MG63 (cell line): ENCODE measurements at places on chromosomes 6 and 20.

- DNase-seq: no peak
Measured at GRCh38 chr6:103036846-103037245, 1643.3 kb downstream of the GRIK2 start.

DNA sequence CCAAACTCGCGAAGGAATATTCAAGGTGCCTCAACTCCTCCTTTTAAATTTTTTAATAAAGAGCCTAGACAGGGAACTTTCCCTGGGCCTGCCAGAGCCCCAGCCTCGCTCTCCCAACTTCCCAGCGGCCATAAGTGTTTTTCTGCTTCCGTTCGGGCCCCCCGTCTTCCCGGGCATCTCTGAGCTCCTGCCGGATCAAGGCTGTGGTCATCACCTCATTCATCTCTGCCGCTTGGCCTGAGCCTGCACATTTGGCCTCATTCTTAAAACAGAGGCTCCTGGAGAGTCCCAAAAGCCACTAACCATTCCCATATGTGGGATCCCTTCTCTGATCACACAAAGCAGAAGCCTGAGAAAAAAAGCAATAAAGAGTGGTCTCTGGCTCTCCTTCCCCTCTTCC, 969.1 kb upstream of the DEFB115 start:
- no peak for DNase-seq

GRCh38 chr6:74100719-74101287, 404.8 kb downstream of the CD109 start:
- no peak for DNase-seq

DNA sequence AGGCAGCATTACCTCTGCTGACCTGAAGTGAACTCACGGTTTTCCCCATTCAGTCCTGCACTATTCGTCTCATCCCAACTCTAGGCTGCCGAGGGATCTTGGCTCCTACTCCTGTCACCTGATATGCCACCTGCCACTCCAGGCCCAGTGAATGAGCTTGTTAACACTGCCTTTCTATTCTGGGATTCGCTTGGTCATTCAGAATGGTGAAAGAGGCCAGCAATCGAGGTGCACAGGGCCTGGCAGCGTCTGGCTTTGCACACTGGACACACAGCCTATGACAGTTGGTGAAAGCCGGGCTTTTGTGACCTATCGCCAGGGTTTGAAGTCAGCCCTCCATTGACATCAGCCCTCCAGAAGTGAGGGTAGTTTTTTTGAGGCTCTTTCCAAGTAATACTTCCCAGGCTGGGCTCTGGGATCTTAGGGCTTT, 59.3 kb upstream of the MYL9 start:
- DNase-seq: no peak

DNA sequence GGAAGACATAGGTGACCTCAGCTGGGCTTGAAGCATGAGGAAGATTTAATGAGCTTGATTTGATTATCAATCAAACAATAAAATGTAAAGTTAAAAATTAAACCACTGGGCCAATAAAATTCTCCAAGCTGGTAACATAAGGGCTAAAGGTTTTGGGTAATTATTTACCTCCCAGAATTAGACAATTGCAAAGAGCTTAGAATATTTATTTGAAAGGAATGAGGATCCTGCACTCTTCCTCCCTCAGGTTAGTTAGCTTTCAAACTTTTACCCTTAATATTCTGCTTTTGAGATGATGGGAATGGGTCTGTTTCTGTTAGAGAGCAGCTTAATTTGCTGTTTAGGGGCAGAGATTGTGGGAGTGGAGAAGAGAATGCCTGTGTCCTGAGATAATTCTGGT, at the start of gene SLC17A4:
Gene SLC17A4, plus strand, starts transcription at position 208 of the 400 bp plus-strand sequence. CDS start 7,221 bp downstream, outside the sequence.
- no peak for DNase-seq

DNA sequence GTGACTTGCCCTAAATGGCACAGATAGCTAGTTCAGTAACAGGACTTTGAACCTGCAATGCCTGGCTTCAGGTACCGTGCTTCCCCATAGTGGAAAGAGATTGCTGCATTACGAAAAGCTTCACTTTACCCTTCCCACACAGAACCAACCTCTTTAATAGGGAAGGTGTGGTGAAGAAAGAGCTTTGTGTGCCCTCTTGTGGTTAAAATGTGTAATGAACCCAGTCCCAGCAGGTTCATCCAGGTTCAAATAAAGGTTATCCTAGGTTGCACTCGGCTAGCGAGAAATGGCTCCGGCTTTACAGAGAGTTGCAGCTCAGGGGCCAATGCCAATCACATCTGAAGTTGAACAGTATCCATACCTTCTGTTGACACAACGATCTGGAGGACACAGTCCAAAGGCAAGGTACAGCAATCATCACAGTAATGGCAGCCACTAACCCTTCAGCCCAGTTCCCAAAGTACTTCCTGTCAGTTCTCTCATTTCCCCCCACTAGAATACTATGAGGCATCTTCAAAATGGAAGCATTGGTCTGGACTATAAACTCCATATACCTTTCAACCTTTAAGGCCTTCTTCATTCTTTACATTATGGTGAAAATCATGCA, 3.0 kb downstream of the DEFB115 start:
- no peak for DNase-seq

- DNase-seq: no peak
Measured at GRCh38 chr6:136104556-136104955, 145.6 kb downstream of the MTFR2 start.

- no peak for DNase-seq
Measured at GRCh38 chr20:41268917-41269652, 48.4 kb downstream of the ZHX3 start.

GRCh38 chr6:110645685-110646418, 169.4 kb downstream of the CDK19 start:
- no peak for DNase-seq

DNA sequence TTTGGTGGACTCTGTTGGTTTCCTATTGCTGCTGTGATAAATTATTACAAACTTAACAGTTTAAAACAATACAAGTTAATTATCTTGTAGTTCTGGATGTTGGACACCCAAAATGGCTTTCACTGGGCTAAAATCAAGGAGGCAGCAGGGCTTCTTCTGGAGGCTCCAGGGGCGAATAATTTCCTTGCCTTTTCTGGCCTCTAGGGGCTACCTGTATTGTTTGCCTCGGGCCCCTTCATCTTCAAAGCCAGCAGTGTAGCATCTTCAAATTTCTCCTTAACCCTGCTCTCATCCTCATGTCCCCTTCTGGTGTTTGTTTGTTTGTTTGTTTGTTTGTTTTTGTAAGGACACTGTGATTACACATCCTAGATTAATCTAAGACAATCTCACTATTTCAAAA, 60.5 kb upstream of the ANKEF1 start:
- DNase-seq: no peak

- DNase-seq: peak; percentile 68
Measured at GRCh38 chr6:70668499-70668812, 773 bp downstream of the SMAP1 start.

DNA sequence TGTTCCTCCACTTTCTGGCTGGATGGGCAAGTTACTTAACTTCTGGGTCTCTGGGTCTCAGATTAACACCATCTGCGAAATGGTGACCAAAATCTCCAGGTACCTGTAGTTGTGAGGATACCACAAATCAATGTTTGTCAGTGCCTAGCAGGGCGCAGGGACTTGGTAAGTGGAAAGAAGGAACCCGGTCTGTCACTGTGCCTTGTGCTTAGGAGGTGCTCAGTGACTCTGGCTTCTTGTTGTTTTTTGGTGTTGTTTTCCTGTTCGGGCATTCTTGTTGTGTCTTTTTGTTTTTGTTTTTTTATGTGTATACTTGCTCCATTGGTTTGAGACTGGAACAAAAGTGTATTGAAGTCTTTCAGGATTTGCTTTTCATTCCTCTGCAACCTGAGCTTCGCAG, 17.8 kb downstream of the TM9SF4 start:
- no peak for DNase-seq

- DNase-seq: peak; percentile 33
Measured at GRCh38 chr20:33999025-33999649, 5.4 kb downstream of the RALY start.

DNA sequence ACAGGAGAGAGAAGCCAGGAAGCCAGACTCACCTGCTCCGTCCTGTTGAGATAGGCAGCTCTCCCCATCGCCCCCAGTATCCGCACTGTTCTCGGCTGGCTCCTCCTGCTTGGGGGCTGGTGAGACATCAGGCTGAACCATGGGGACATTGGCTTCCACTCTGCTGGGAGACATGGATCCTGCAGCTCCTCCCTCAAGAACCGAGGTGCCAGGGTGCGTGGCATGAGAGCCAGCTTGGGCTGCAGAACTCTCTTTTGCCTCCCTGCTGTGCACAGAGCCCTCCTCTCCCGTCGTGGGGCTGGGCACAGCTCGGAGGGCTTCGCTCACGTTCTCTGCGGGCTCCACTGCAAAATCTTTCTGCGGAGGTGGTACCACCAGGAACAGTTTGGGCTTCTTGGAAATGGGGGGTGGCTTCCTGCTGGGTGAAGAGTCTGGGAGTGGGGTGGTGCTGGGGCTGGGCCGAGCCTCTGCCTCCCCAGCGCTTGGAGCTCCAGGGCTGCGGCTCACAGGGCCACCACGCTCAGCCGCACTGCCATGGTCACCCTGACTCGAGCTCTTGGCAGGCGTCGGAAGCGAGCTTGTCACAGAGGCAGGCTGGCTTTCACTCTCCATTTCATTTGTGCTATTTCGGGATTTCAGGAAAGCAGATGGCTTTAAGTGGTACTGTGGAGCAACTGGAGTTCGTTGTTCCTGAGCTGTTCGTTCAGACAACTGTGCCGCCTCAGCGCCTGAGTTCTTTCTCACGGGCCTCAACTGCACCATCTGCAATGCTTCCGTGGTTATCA, 26.5 kb downstream of the HEBP2 start:
- DNase-seq: no peak

DNA sequence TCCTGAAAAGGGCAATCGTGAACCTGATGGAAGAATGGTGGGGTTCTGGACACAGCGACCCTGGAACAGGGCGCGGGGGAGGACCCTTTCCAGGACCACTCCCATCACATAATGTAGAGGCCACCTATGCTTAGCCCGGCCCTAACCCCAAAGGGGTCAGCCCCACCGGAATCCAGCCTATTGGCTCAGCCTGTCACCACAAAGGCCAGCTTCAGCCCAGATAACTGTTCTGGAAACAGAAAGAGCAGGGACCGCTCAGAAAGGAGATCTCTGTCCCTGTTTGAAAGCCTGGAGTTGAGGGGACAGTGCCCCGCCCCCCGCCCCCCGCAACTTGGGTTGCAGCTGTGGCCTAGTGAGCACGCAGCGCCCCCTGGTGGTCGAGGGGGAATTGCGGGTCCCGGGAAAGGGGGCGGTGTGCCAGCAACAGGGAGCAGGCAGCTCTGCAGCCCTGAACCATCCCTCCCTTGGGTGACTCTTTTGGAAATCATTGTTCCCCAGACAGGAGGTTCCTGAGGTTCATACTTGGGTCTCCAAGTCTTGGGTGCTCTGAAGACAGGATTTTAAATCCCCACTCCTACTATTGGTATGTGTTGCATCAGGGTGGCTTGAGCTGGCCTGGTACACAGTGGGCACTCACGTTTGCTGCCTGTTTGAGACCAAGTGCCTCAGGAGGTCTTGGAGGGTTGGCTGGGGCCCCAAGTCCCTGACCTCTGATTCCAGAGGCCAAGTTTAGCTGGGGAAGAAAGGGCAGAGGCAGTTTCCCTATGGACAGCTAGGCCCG, 1.5 kb downstream of the SIGLEC1 start:
- peak; percentile 31 for DNase-seq

DNA sequence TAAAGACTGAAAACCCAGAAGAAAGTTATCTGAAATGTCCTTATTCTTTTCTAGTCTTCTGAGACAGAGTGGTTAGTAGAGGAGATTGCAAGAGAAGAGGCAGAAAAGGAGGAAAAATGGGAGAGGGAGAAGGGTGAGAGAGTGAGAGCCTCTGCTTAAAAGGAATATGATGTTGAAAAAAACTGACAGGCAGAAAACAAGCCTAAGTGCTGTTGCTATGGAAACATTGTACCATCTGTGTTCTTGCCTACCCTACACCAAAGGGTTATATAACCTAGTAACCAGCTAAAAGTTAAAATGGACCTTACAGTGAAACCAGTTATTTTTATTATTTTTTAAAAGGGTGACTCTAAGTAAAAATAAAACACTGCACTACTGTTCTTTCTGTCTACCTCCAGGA, 28.3 kb upstream of the SH3BGRL2 start:
- DNase-seq: no peak

DNA sequence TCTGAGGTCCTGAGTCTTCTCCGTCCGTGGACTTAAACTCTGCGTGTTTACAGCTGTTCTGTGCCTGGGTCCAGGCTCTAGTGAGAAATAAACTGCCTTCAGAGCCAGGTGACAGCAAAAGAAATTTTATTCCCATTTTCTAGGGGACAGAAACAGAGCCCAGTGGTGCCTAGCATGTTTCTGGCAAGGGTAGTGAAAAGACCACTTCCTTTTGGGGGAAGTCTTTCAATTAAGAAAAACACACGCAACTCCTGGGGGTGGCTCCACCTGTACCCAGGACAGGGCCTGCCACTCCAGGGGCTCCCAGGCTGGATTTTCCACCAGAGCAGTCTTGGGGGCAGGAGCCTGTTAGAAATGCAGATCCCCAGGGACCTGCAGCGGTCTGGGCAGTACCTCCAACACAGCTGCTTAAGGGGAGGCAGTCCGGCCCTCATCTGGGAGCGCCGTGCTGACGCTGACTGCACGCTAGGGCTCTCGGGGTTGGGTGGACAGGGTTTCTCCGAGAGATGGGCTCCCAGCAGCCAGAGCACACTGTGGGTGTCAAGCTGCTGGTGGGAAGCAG, 23.0 kb upstream of the AVP start:
- DNase-seq: no peak

DNA sequence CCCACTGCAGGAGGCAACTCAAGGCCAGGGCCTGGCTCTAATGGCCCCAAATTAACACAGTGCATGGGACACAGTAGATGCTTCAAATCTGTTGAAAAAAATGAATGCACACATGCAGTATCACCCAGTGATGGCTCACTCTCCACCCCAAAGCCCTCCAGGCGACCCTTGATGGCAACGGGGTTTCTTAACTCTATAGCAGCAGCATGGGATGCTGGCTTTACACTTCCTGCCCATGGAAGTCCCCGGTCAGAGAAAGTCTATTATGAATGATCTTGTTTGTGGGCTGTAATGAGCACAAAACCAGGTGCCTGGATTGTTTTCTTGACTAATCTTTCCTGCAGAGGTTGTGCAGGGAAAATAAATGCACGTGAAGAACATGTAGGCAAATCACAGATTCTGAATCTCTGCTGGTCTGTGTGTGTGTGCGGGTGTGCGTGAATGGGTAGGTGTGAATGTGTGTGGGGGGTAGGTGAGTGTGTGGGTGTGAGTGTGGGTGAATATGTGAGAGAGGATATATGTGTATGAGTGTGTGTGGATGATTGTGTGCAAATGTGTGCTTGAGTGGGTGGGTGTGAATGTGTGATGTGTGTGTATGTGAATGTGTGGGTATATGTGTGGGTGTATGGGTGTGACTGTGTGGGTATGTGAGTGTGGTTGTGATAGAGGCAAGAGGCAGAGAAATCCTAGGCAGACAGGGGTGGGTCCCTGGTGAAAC, 60.1 kb upstream of the MLN start:
- DNase-seq: no peak

GRCh38 chr6:82088978-82089771, 158.4 kb downstream of the IBTK start:
- no peak for DNase-seq

- no peak for DNase-seq
Measured at GRCh38 chr6:88813045-88813444, 150.4 kb downstream of the RNGTT start.

GRCh38 chr20:10179574-10180298, 38.9 kb upstream of the SNAP25 start:
- peak; percentile 14 for DNase-seq
